ENCODE measurements at places on chromosomes 13 and 19.

GRCh38 chr19:4983346-4984105 is 14.6 kb downstream of the KDM4B start:
- H3K36me3 ChIP-seq, result no peaks in the 10 kb centered on the region
- no peak overlapping the region for H3K27ac ChIP-seq
- H3K4me3 ChIP-seq, result no peak overlapping the region
- H3K27me3 ChIP-seq, result no peaks in the 10 kb centered on the region
- no peak for DNase-seq

DNA sequence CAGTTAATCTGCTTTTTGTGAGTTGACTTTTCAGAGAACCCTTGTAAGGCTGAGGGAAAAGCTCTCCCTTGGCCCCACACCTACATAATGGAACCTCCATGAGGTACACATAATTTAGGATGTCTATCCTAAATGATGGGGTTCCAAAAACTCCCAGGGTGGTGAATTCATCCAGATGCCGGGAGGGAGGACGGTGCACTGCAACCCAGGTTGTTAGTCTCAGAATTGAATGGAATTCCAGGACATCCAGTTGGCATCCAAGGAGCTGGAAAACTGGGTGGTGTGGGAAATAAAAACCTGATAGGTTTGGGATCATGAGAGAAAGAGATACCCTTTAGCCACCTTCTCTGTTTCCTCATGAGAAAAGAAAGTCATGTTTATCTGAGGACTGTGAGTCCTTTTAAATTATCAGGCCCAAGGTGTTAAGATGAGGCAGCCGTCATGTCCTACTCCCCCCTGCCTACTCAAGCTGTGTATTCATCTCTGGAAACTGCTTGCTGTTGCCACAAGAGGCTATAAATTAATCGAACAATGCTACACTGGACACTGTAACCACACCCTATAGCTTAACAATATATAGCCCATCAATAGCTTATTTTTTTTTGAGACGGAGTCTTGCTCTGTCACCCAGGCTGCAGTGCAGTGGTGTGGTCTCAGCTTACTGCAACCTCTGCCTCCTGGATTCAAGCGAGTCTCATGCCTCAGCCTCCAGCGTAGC is 49.5 kb downstream of the C13orf46 start:
- no peaks in the 10 kb centered on the region for H3K27me3 ChIP-seq
- no peak overlapping the region for H3K27ac ChIP-seq
- DNase-seq, result no peak

DNA sequence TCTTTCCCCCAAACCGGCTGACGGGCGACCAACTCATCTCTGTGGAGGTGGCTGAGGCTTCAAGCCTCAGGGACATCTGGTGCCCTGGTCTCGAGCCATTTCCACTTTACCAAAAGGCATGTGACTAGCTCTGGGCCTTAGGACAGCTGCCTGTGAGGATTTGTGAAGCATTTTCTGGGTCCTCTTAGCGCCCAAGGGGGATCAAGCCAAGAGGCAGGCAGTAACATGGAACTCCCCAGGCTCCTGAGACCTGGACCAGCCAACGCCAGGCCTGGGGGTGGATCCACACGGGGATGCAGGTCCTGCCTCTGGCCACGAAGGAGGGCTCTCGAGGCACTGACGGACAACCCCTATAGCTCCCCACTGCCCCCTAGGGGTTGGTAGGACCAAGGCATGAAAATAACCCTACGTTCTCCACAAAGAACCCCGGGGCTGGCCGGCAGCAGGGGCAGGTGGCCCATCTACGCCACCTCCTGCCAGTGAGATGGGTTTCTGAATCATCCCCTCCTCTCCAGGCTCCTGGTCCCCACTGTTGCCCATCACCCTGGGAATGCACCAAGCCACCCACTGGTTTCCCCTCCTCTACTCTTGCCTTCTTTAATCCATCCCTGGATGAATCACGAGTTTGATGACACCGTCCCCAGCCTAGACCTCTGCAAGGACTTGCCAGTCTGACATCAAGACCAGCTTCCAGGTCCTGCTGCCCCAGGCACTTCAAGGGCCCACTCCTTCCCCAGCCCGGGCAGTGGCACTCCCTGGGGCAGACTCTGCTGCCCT is 7.0 kb upstream of the MYDGF start:
- H3K36me3 ChIP-seq, result peaks cover 10% of the 10 kb centered on the region
- H3K27me3 ChIP-seq, result no peaks in the 10 kb centered on the region
- peak; percentile 55 for DNase-seq
- H3K4me3 ChIP-seq, result no peak overlapping the region
- no peaks in the 10 kb centered on the region for H3K4me1 ChIP-seq
- H3K27ac ChIP-seq, result no peak overlapping the region

GRCh38 chr13:71149498-71150363 is 717.3 kb downstream of the DACH1 start:
- no peaks in the 10 kb centered on the region for H3K4me1 ChIP-seq
- H3K36me3 ChIP-seq, result no peaks in the 10 kb centered on the region
- no peaks in the 10 kb centered on the region for H3K27me3 ChIP-seq
- H3K4me3 ChIP-seq, result no peak overlapping the region

GRCh38 chr13:35808846-35809245 is 322.3 kb downstream of the DCLK1 start:
- H3K27ac ChIP-seq, result no peak overlapping the region
- no peak for DNase-seq
- no peaks in the 10 kb centered on the region for H3K36me3 ChIP-seq
- no peaks in the 10 kb centered on the region for H3K4me1 ChIP-seq
- no peak overlapping the region for H3K4me3 ChIP-seq

DNA sequence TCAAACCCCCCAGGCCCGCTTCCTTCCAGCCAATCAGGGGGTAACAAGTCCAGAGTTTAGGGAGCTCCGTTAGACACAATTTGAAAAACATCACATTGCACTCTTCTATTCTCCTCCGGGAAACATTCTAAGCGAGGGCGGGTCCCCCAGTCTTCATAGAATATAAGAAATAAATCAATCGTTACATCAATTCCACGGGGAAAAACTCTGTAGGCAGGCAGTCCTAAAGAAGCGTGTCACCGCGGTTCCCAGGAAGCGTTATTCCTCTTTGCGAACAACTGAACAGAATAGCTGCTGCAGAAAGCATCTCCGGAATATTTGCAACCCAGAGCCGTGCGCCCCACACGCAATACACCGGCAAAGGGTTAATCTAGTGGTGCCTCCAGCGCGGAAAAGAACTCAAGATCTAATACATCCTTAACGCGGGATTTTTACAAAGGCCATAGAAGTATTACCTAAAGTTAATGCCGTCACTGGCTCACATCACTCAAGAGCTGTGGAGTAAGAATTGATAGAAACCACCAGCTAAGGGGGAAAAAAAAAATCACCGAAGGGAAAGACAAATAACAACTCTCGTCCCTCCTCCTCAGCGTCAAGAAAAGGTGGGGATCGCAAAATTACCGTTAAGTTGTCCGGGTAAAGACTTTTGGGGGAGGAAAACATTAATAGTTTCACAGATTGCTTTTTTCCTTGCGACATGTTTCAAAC is 65.1 kb downstream of the KCNRG start:
- no peaks in the 10 kb centered on the region for H3K36me3 ChIP-seq
- peak overlapping the region; percentile 90 for H3K27ac ChIP-seq
- no peaks in the 10 kb centered on the region for H3K4me1 ChIP-seq
- H3K4me3 ChIP-seq, result peak overlapping the region; percentile 91
- DNase-seq, result peak; percentile 65
- H3K27me3 ChIP-seq, result no peaks in the 10 kb centered on the region

DNA sequence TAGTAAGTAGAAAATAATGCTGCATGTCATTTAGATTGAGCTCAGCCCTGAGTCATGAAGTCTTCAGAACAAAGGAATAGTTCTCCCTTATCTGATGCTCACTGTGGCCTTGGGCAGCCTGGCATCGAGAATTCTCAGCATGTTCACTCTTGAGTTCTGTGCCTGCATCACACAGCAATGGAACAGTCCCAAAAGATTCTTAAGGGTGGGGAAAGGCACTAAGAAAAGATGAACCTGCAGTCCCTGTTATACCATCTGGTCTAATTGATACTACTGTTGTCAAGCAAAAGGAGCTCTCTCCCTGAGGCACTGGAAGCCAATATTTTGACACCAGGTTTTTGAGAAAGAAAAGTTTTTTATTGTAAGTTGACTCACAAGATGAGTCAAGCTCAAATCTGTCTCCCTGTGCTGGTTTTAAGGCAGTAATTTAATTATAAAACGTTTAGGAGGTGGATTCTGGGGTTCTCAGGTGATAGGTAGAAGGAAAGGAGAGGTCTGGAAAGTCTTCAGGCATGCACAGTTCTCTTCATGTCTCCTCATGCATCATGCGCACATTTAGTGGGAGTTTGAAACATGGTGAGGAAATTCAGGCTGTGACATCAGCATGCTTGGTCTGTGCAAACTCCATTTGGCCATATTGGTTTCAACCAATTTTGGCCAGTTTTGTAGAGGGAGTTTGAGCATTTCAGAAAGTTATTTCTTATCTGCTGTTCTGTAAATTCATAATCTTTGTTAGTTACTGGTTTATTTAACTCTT is 38.1 kb upstream of the ZNF766 start:
- H3K27me3 ChIP-seq, result no peaks in the 10 kb centered on the region
- no peak overlapping the region for H3K4me3 ChIP-seq
- DNase-seq, result no peak
- no peak overlapping the region for H3K27ac ChIP-seq
- H3K4me1 ChIP-seq, result no peaks in the 10 kb centered on the region

DNA sequence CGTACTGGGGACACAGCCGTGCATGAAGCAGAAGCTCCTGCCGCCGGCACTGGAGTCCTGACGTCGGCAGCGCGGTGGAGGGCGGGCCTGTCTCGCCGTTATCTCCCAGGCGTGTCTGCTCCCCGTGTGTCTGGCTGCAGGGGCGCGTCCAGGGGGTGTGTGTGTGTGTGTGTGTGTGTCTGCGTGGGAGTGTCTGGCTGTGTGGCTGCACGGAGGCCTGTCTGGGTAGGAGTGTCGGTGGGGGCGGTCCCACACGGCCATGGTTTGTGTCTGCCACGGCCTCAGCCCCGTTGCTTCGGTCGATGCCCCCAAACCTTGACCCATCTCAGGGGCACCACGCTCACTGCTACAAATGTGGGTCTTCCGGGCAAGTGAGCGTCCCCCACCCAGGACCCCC is 18.3 kb downstream of the ARID3A start:
- peak overlapping the region; percentile 23 for H3K4me3 ChIP-seq
- peak; percentile 89 for DNase-seq
- H3K27ac ChIP-seq, result no peak overlapping the region
- H3K36me3 ChIP-seq, result no peaks in the 10 kb centered on the region

DNA sequence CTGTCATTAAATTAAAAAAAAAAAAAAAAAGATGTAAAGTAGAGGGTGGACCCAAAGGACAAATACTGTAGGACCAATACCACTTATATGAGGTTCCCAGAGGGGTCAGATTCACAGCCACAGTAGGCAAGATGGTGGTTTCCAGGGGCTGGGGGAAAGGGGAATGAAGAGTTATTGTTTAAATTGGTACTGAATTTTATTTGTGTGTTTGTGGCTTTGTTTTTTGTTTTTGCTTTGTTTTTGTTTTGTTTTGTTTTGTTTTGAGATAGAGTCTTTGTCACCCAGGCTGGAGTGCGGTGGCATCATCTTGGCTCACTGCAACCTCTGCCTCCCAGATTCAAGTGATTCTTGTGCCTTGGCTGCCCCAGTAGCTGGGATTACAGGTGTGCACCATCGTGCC is 17.9 kb upstream of the LSM14A start:
- no peak overlapping the region for H3K27ac ChIP-seq
- H3K27me3 ChIP-seq, result no peaks in the 10 kb centered on the region
- DNase-seq, result no peak
- H3K36me3 ChIP-seq, result no peaks in the 10 kb centered on the region

DNA sequence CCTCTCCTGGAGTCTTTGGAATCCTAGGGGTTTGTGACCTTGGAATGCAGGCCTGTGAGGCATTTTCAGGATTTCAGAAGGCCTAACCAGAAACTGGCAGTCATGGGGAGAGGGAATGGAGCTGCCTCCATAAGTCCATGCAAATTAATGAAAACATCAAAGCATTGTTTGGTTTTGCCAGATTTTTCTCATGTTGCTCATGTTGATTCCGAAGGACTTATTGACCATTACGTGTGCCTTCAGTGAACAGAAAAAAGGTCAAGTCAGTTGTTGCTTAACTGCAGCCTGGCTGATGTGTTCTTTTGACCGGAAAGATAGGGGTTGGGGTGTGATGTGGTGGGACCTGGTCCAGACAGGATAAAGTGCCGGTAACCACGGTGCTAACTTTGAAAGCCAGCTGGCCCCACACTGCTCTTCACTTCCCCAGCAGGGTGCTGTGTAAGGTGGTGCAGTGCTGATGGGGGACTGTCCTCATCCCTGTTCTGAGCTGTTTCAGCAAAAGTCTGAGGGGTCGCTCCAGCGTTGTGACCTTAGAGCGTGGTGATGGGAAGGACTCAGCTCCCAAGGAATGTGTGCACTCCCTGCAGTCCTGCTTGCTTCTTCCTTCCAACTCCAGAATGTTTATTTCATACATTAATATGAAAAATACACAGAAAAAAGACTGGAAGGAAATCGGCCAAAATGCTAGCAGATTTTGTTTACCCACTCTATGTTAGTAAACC is 3.5 kb downstream of the RNF113B start:
- H3K4me3 ChIP-seq, result no peak overlapping the region
- no peaks in the 10 kb centered on the region for H3K4me1 ChIP-seq
- H3K36me3 ChIP-seq, result no peaks in the 10 kb centered on the region

DNA sequence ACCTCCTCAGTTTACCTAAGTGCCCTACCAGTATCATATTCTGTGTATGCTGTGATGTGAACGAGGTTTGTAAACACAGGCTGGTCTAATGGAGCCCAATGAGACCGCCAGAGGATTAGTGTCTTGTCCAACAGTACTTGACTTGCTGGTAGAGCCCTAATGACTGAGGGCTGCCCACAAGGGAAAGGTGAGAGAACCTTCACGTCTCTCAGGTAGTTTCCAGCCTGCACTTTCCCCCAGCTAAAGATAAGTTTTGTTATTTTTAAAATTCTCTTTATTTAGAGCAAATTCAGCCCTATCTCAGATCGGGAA is 498 bp upstream of the RBM26 start:
- H3K27me3 ChIP-seq, result no peaks in the 10 kb centered on the region
- H3K4me3 ChIP-seq, result peak overlapping the region; percentile 83
- H3K36me3 ChIP-seq, result no peaks in the 10 kb centered on the region

GRCh38 chr19:39796000-39796498 is 17.4 kb downstream of the LEUTX start:
- H3K27me3 ChIP-seq, result peaks cover 5% of the 10 kb centered on the region
- H3K27ac ChIP-seq, result no peak overlapping the region
- H3K4me1 ChIP-seq, result no peaks in the 10 kb centered on the region

GRCh38 chr19:37718304-37718703 is 1.3 kb downstream of the ZNF607 start:
- peaks cover 4% of the 10 kb centered on the region for H3K36me3 ChIP-seq
- no peak overlapping the region for H3K4me3 ChIP-seq
- no peak overlapping the region for H3K27ac ChIP-seq

- H3K36me3 ChIP-seq, result no peaks in the 10 kb centered on the region
- H3K4me3 ChIP-seq, result no peak overlapping the region
- peaks cover 3% of the 10 kb centered on the region for H3K27me3 ChIP-seq
- H3K27ac ChIP-seq, result peak overlapping the region; percentile 87
Observed at GRCh38 chr19:3474010-3474409, 6.3 kb downstream of the SMIM24 start.

DNA sequence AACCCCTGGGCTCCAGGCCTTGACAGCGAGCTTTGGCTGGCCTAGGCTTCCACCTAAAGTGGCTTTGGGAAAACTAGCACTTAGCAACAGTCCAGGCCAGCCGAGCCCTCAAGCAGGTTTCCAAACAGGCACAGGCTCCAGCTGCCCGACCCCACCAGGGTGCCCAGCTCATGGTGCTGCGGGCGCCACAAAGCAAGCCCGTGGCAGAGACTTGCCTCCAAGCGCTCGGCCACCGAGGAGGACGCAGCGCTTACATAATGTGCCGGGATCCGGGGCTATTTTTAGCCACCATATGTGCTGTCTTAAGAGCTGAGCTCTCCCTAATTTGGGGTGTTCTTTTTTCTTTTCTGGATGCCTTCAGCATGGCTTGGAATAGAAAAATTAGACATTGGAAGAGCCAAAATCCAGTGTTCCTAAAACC is 56.1 kb upstream of the F7 start:
- H3K27me3 ChIP-seq, result no peaks in the 10 kb centered on the region
- no peaks in the 10 kb centered on the region for H3K4me1 ChIP-seq
- DNase-seq, result no peak
- H3K4me3 ChIP-seq, result no peak overlapping the region
- no peak overlapping the region for H3K27ac ChIP-seq
